ENCODE measurements at places on chromosomes 3 and 15.

GRCh38 chr3:195207056-195207455 lies 63.9 kb downstream of the XXYLT1 start:
- no peak overlapping the region for H3K4me3 ChIP-seq
- H3K4me1 ChIP-seq, result 0 out of 2 replicates have a peak, but pooled peaks cover 9% of the 10 kb centered on the region
- H3K27ac ChIP-seq, result no peak overlapping the region

- no peaks in the 10 kb centered on the region for H3K27me3 ChIP-seq
- no peak for DNase-seq
- H3K27ac ChIP-seq, result peak overlapping the region; percentile 98
- no peak overlapping the region for H3K4me3 ChIP-seq
- H3K36me3 ChIP-seq, result no peaks in the 10 kb centered on the region
Measured at GRCh38 chr3:36680952-36681351, 83.4 kb downstream of the DCLK3 start.

DNA sequence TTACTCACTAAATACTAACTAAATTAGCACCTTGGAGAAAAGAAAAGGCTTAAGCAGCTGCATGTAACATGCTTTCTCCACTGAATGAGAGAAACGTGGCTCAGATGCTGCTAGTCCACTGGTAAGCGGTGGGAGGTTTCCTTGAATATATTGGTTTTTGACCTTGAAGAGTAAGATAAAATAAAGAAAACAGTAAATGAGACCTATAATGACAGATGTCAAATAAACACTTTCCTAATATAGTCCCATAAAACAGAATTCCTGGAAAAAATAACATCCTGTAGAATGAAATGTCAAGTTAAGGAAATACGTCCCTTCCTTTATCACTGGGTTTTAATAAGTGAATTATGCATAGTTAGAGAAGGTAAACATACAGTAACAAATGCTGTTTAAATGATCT lies 215.0 kb downstream of the DPH6 start:
- no peak overlapping the region for H3K4me3 ChIP-seq
- no peak for DNase-seq
- no peaks in the 10 kb centered on the region for H3K36me3 ChIP-seq
- no peaks in the 10 kb centered on the region for H3K27me3 ChIP-seq

- peak overlapping the region; percentile 23 for H3K27ac ChIP-seq
- H3K4me3 ChIP-seq, result no peak overlapping the region
- peaks cover 29% of the 10 kb centered on the region for H3K4me1 ChIP-seq
- no peak for DNase-seq
Measured at GRCh38 chr15:67170143-67170925, 84.1 kb downstream of the AAGAB start.

DNA sequence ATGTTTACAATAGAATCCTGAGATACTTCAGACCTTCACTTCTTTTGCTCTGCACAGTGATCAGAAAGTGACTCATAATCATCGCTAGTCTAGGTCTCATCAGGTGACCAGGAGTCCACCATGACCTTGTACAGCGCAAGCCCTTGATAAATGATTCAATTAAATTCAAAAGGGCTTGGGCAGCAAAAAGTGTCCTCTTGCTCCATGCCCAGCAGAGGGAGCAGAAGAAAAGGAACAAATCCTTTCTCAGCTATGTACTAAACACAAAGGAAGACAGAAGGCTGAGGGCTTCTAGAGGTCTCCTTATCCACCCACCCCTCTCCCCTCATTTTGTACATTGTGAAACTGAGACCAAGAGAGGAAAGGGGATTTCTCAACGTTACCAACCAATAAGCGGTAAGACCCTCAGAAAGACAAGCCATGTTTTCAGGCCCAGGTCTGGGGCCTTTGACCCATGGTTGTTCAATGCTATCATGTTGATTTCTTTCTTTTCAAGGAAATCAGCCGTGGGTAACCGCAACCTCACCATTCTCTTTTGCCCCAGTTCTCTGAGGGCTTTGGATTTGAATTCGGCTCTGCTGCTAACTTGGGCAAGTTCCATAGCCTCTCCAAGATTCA lies 74.8 kb downstream of the AQP9 start:
- no peaks in the 10 kb centered on the region for H3K36me3 ChIP-seq
- H3K27ac ChIP-seq, result no peak overlapping the region
- H3K27me3 ChIP-seq, result no peaks in the 10 kb centered on the region
- no peak overlapping the region for H3K4me3 ChIP-seq
- DNase-seq, result no peak

DNA sequence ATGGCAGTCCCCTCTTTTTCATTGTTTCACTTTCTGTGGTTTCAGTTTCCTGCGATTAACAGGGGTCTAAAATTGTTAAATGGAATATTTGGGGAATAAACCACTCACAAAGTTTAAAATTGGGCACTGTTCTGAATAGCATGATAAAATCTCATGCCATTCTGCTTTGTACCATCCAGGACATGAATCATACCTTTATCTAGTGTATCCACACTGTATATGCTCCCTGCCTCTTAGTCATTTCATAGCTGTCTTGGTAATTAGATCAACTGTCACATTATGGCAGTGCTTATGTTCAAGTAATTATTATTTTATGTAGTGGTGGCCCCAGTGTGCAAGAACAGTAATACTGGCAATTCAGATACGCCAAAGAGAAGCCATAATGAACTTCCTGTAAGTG lies 734.5 kb downstream of the ZPLD1 start:
- no peak for DNase-seq
- no peaks in the 10 kb centered on the region for H3K4me1 ChIP-seq
- H3K27ac ChIP-seq, result no peak overlapping the region

- H3K36me3 ChIP-seq, result no peaks in the 10 kb centered on the region
- H3K4me3 ChIP-seq, result no peak overlapping the region
- H3K27ac ChIP-seq, result no peak overlapping the region
- no peak for DNase-seq
Measured at GRCh38 chr15:42691308-42691707, 45.6 kb downstream of the CDAN1 start.

GRCh38 chr3:94336046-94336753 lies 273.3 kb downstream of the NSUN3 start:
- no peaks in the 10 kb centered on the region for H3K27me3 ChIP-seq
- no peak overlapping the region for H3K27ac ChIP-seq
- no peaks in the 10 kb centered on the region for H3K4me1 ChIP-seq
- no peaks in the 10 kb centered on the region for H3K36me3 ChIP-seq

- H3K4me1 ChIP-seq, result peaks cover 40% of the 10 kb centered on the region
- H3K4me3 ChIP-seq, result peak overlapping the region; percentile 61
- peak overlapping the region; percentile 84 for H3K27ac ChIP-seq
- no peak for DNase-seq
- H3K27me3 ChIP-seq, result no peaks in the 10 kb centered on the region
Measured at GRCh38 chr3:159766563-159767185, 222.0 kb upstream of the IL12A start.

GRCh38 chr3:11668243-11669235 lies 24.8 kb upstream of the VGLL4 start:
- H3K4me1 ChIP-seq, result peaks cover 16% of the 10 kb centered on the region
- H3K27ac ChIP-seq, result no peak overlapping the region
- H3K36me3 ChIP-seq, result no peaks in the 10 kb centered on the region
- H3K4me3 ChIP-seq, result no peak overlapping the region
- no peak for DNase-seq
- H3K27me3 ChIP-seq, result no peaks in the 10 kb centered on the region

DNA sequence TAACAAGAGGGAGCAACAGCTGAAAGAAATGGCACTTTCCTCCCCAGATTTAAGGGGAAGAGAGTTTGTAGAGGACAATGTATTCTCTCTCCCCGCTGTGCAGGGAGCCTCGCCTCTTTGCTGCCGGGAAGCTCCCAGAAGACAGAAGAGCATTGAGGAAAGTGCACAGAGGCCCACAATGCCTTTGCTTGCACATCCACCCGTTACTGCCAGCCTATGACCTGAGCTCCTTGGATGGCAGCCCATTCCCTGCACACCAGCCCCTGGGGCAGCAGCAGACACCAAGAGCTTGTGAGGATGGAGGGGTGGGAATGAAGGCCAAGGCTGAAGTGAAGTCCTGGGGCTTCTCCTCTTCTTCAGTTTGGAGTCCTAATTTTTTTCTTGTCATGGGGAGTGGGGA lies 67.0 kb downstream of the CLDN11 start:
- H3K4me3 ChIP-seq, result no peak overlapping the region
- H3K4me1 ChIP-seq, result peaks cover 18% of the 10 kb centered on the region
- H3K27me3 ChIP-seq, result no peaks in the 10 kb centered on the region
- DNase-seq, result no peak
- no peak overlapping the region for H3K27ac ChIP-seq
- H3K36me3 ChIP-seq, result no peaks in the 10 kb centered on the region

DNA sequence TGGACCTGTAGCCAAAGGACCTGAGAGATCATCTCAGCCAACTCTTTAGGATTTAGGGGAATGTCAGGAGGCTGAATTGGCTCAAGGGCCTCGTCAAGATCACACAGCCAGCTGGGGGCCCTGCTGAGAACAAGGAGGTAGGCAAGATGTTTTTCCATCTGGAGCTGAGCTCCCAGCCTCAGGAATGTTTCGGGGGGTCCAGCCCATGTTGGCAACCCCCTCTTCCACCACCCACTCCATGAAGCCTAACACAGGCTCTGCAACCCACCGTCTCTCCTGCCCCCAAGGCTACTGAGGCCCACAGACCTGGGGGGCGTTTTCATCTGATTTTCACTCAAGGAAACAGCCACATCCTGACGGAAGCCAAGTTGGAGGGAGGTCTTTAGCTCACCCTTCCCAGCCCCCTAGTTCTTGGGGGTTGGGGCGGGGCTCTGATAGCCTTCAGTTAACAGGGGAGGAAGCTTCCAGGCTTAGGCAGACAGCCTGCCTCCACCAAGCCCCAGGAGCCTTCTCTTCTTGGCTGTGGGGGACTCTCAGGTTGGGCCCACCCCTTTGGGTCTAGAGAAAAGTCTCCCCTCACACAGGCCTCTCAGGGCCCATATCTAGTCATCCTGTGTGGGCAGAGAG lies 48.8 kb downstream of the EPHB3 start:
- no peaks in the 10 kb centered on the region for H3K4me1 ChIP-seq
- DNase-seq, result no peak
- H3K4me3 ChIP-seq, result no peak overlapping the region
- H3K36me3 ChIP-seq, result no peaks in the 10 kb centered on the region
- no peak overlapping the region for H3K27ac ChIP-seq

DNA sequence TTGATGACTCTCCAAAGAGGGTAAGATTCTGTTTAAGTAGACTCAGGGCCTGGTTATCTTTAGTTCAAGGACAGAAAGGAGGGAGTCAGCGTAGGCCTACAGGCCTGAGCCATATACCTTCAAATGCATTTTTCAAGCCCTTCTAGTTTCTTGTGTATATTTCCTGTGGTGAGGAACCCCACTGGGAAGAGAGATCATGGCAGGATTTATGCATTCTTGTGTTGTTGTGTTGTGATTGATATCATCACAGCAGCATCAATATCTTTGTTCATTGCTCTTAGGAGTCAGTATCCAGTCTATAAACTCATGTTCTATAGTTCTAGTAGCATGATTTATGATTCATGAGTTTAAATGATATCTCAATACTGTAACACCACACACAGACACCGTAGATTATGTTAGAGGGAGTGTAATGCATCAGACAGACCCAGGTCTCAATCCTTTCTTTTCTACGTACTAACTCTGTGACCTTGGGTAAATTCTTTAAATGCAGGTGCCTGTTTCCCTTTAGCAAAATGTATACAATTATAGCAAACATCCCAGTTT lies 427.5 kb downstream of the PDCD6IP start:
- DNase-seq, result no peak
- no peaks in the 10 kb centered on the region for H3K36me3 ChIP-seq
- no peaks in the 10 kb centered on the region for H3K27me3 ChIP-seq
- H3K27ac ChIP-seq, result no peak overlapping the region
- H3K4me1 ChIP-seq, result no peaks in the 10 kb centered on the region
- no peak overlapping the region for H3K4me3 ChIP-seq

All from PC-9 (cell line).